ENCODE measurements at places on chromosomes 3 and 15.

GRCh38 chr3:12841970-12842328 is 584 bp upstream of the RPL32 start:
- no peak for DNase-seq

DNA sequence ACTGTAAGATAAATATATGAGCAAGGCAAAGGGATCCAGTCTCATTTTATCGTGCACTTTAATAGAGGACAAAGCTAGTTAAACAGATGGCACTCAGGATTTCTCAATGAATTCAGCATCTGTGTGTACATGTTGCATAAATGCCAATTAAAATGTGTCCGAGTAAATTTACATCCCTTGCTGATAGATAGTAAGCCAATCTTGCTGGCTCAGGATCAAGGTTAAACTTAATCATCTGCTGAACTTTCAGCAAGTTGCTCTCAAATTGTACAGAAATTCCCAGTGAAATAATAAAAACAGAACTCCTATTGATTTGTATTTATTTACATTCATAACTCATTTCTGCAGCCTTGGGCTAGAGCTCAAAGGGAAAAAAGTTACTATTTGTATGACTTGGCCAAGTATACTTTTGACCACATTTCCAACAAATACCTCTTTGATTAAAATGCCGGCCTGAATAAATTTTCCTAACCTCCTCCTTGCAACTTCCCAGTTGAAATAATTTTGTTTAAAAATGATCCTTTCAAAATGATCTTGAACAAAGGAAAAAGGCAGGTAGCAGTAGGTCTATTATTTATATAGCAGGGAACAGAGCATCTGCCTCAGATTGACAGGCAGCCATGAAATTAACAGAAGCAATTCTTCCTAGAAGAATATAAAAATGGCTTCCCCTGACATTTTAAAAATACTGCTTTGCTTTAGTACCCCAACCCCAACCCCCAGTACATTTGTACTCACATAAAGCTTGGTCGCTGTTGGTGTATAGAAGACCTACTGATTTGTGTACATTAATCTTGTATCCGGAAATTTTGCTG is 1001.9 kb downstream of the ROBO1 start:
- DNase-seq: peak; percentile 28

DNA sequence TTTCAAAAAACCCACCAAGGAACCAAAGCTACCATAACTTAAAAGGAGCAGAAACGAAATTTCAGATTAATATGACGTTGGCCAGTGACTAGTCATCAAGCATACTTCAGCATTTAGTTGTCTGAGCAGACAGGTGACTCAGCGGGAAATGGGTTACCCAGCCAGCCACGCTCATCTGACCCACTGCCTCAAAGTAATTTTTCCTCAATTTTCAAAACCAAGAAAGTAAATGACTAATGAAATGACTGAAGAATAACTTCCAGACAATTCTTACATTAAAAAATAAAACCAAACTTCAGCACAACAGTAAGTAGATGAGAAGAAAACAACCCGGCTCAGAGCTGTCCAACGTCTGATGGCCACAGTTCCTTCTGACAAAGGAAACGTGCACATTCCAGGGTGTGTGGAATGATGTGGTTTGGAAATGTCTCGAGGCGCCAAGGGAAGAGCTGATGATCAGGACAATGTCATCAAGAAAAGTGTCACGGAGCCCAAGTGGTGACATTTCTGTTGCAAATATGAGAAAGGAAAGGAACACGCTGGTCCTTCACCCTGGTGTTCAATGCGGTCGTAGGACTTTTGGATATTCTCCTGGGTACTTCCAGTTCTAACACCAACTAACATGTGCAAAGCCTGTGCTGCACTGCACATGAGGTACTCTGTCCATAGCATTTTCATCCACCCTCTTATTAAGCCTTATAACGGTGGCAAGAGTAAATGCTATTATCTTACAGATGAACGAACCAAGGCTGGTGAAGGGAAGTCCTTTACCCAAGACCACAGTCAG is 79.1 kb downstream of the FOXP1 start:
- no peak for DNase-seq

DNA sequence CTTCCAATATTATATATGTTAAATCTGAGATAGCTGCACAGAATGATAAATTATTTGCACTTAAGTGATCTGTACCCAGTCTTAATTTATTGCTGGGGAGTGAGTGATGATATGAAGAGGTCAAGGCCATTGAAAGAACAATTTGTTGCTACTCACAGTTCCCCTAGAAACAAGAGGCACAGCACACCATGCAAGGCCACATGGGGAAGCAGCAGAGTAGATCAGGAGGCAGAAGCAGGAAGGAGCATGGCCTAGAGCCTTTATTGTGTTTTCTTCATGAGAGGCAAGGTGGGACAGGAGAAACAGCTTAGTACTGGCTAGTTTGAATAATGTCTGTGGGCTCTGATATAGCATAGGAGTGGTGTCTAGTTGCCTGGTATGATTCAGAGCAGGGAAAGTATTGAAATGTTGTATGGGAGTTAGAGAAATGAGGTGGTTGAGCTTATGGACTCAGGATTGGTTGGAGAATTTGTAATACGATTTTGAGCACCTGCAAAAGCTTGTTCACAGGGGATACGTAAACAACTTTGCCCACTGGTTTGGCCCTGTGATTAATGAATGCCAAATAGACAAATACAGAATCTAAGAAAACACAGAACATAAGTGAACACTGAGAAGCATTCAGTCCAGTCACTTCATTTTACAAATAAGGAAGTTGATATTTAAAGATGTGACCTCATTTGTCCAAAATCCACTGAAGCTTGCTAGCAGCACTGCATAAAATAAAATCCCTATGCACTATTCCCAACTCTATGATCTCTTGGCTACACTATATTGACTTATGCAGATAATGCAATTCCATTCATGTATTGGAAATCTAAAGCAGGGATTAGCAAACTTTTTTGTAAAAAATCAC is 71.7 kb downstream of the TMCO5A start:
- no peak for DNase-seq

DNA sequence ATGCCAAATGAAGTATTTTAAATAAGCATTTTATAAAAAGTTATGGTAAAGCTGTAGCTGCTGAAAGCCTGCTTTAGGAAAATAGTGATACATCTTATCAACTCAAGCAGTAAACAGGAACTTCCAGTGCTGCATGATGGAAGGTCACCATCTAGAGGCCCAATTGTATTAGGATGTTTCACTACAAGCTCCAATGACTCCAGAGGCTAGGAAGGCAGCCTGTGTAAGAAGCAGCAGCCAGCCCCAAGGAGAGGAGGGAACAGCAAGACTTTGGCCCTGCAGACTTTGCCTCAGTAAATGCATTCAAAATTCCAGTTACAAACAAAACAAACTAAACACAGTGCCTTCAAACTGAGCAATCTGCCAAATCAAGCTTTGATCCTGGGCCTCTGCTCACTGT is 32.1 kb downstream of the ILDR1 start:
- DNase-seq: no peak

GRCh38 chr15:48625126-48625525 is 20.4 kb downstream of the FBN1 start:
- DNase-seq: no peak

- peak; percentile 4 for DNase-seq
Measured at GRCh38 chr3:45776611-45777010, 19.7 kb downstream of the SLC6A20 start.

- DNase-seq: peak; percentile 8
Measured at GRCh38 chr3:123723522-123724168, 138.8 kb upstream of the HACD2 start.

GRCh38 chr3:11736136-11736833 is 92.6 kb upstream of the VGLL4 start:
- DNase-seq: no peak

DNA sequence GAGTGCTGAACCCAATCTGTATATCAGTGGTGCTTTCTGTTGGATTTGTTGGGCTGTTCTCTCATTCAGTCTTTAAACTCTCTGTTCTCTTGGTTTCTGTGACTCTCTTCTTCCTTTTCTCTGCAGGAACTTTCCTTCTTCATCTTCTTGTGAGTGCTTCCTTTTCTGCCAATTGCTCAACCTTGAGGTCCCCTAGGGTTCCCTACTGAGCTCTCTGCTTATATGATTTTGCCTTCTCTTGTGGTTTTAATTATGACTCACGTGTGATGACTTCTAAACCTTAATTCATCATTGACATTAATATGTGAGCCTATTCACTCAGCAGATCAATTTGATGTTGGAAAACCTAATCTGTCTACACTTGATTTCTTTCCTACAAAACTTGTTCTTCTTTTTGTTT is 39.4 kb downstream of the MOBP start:
- no peak for DNase-seq

DNA sequence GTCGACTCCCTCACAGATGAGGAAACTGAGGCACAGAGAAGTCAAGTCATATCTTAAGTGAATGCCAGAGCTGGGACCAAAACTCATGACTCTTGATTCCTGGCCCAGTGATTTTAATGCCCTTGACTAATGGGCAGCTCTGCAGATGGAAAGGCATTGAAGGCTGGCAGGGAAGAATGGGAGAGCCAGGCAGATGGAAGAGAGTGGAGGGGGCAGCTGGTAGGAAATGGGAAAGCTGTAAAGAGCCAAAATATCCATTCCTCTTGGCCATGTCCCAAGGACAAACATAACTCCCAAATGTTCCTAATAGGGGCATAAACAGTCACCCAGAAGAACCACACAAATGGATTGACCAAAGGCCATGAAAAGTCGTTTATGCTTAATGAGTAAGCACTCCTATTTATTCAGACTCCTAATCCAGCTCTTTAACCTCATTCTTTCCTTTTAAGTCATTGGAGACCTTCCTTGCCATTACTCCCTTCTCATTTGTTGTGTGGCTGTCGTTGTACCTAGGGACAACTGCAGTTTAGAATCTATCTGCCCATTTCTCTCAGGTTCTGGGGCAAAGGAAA is 330.5 kb upstream of the ROPN1 start:
- DNase-seq: no peak

- DNase-seq: no peak
Measured at GRCh38 chr3:5205165-5205941, 17.8 kb downstream of the EDEM1 start.

- no peak for DNase-seq
Measured at GRCh38 chr3:140924097-140924873, 17.4 kb upstream of the SLC25A36 start.

- no peak for DNase-seq
Measured at GRCh38 chr3:134404366-134404885, 30.2 kb upstream of the AMOTL2 start.

GRCh38 chr3:111610189-111610588 is 15.0 kb upstream of the ZBED2 start:
- DNase-seq: no peak

DNA sequence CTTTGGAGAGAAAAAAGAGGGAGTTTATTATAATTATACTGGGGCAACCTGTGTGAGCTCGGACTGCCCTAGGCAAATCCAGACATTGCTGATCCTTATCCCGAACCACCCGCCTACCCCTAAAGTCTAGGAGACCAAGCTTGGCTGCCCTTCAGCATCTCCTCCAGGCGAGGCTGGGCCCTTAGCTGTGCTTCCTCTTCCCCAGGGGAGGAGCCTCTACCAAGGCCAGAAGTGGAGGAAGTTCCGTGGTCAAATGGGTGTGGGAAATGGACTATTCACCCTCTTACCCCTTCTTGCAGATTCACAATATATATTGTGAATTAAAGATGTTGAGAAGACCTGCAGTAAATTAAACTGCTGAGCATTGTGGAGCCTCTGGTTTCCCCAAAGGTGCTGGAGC is 158.3 kb upstream of the HES1 start:
- no peak for DNase-seq

DNA sequence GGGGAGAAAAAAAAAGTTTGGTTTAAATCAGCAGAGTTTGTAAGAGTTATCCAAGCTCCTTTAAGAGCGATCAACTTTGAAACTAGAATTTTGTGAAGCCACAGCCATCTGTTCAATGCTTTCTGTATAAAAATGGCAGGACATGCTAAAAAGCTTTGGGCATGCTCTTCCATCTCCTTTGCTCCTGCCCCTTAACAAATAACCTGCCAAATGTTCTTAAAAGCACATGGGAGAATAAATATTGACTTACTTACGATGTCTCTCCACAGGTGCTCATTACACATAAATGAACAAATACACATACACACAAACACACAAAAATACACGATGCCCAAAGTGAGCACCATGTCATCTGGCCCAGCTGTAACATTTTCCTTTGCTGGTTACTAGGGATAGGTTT is 211.8 kb upstream of the DPH6 start:
- peak; percentile 95 for DNase-seq

- DNase-seq: no peak
Measured at GRCh38 chr3:52240059-52240885, 1.3 kb upstream of the TWF2 start.

GRCh38 chr3:11226042-11226370 is 46.2 kb upstream of the ATG7 start:
- no peak for DNase-seq

- no peak for DNase-seq
Measured at GRCh38 chr15:65196637-65197336, 11.6 kb upstream of the CLPX start.

GRCh38 chr15:28105793-28106192 is 6.7 kb upstream of the OCA2 start:
- DNase-seq: no peak

GRCh38 chr15:26178640-26179220 is 315.6 kb upstream of the ATP10A start:
- DNase-seq: no peak

DNA sequence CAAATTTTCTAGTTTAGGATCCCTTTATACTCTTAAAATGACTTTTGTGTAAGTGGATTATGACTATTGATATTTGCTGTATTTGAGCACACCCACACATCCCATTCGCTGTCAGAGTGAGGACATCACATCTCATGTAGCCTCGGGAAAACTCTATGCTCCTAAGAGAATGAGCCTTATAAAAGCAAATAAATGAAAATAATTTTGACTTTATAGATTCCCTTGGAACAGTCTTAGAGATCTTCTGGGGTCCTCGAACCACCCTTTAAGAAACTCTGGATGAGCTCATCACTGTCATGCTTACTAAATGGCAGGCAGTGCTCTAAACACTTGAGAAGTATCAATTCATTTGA is 16.1 kb upstream of the EXOG start:
- DNase-seq: no peak

- no peak for DNase-seq
Measured at GRCh38 chr3:69647511-69648110, 91.7 kb upstream of the MITF start.

GRCh38 chr3:117719316-117719926 is 1009.8 kb downstream of the TUSC7 start:
- no peak for DNase-seq

DNA sequence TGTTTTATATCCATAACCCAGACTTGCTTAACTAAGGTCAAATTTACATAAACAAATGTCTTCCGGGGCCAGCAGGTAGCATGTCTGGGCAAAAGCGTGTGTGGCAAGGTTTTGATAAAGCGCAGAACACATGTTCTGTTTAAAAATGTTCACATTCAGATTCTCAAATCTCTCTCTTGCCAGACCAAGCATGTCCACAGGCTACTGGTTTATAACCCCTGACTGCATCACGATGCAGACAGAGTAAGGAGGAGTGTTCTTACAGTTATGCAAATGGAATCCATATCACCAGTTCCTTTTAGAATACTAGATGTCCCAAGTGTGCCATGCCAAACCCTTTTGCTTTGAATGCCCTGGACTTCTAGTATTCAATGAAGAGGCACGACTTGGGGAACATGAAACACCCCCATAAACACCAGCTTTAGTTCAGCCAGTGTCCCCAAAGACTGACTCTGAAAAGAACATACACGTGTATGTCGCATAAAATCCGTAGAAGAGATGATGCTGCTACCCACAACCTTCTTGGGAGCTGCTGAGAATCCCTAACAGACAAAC is 412.0 kb downstream of the CNTN4 start:
- DNase-seq: no peak

- no peak for DNase-seq
Measured at GRCh38 chr3:115146418-115147328, at the start of gene ZBTB20. Gene ZBTB20 (minus strand): TSS chr3:115147288.

Measured in NCI-H1417 treated with DMSO at 0.1 percent for 48 hours (cell line).